CD4-positive, alpha-beta T cell treated with Interleukin-6 at 100 ng/mL for 8 hours (primary cell): ENCODE measurements at places on chromosomes 6 and 20.

DNA sequence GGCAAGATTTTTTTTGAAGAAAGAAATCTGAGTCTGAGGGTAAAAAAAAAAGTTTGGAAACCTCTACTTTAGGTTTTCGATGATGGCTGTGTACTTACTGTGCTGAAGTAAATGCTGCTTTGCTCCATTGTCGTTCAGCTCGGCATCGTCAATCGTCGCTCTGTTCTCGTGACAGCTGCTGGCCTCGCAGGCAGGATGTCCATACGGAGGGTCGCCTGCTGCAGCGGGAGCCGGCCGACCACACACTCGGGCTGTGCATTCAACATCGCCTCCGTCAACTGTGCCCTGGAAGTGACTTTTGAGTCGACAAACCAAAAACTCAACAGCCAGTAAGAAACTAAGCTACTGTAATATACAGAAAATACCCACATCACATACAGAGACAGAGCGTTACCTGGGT lies 53.1 kb upstream of the SMOC2 start:
- no peak for DNase-seq

DNA sequence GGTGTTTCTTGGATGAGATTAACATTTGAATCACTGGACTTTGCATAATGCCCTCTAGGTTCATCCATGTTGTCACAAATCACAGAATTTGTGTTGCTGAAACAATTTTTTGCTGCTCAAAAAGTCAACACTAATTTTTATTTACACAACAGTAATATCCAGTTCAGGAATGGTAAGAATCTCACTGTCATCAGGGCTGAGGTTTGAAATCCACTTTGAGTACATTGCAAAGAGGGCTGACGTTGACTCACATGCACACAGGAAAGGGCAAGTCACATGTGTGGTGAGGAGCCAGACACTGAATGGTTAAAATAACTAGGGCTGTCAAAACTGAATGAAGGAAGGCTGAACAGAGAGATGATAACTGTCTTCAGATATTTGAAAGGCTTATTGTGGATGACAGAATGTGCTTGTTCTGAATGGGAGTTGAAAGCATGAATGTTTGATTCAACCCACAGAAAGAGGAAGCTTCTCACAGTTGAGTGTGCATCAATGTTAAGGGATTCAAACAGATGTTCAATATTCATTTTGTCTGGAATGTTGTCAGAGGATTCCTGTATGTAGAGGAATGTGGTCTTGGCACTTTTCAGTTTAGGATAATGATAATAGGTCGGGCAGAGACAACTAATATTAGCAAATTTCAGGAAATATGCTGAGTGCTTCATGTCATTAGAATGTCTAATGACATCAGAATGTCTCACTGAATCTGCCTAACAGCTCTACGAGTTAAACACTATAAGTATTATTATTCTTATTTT lies 3.6 kb upstream of the ADGRG6 start:
- no peak for DNase-seq

GRCh38 chr6:136103763-136104311 lies 146.3 kb downstream of the MTFR2 start:
- no peak for DNase-seq

DNA sequence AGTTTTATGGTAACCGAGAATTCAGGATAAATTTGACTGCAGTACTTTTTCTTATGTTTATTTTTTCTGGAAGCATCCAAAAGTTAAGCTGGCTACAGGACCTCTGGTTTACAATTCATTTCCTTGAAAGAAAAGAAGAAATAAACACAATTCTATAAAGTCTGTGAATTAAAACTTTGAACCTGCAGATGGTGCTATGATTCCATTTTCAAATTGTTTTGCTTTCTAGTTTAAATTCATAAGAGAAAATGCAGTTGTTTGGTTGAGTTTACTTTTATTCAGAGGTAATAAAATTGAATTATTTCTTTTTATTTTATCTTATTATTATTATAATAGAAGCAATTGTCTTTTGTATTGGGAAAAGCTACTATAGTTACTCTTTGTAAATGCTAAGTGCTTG lies 1.8 kb upstream of the VIP start:
- no peak for DNase-seq

- DNase-seq = no peak
Observed at GRCh38 chr6:113782636-113783035, 74.5 kb upstream of the MARCKS start.

DNA sequence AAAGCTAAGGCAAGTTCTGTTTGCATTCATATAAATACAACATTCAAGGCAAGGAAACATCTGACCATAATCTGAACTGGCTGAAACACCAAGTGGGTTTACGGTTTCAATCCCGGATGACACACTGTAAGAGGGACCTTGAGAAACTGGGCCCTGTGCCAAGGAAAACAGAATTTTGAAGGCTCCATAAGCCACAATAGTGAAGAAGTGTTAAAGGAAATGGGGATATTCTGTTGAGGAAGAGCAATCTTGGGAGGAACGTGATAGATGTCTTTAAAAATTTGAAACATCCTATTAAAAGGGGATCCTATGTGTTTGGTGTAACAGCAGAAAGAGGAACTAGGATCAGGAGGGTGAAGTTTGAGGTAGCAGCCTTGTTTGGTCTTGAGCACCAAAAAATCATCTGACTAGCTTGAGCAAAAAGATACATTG lies 82.4 kb upstream of the TAB2 start:
- DNase-seq = no peak

- no peak for DNase-seq
Observed at GRCh38 chr6:36301085-36301658, 31.3 kb downstream of the PNPLA1 start.

- no peak for DNase-seq
Observed at GRCh38 chr20:54200487-54201267, 7.2 kb upstream of the PFDN4 start.

DNA sequence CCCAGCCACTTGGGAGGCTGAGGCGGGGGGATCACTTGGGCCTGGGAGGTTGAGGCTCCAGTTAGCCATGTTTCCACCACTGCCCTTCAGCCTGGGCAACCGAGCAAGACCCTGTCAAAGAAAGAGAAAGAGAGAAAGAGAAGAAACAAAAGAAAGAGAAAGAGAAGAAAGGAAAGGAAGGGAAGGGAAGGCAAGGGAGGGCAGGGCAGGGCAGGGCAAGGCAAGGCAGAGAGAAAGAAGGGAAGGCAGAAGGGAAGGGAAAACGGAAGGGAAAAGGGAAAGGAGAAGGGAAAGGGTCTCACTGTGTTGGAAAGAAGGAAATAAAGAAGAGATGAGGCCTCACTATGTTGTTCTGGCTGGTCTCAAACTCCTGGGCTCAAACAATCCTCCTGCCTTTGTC lies 47.8 kb upstream of the PBOV1 start:
- no peak for DNase-seq

- no peak for DNase-seq
Observed at GRCh38 chr6:147941143-147941542, 401.5 kb upstream of the SASH1 start.

- DNase-seq = no peak
Observed at GRCh38 chr20:50909413-50909812, 21.8 kb downstream of the ADNP start.

- DNase-seq = no peak
Observed at GRCh38 chr6:154433477-154434241, 76.8 kb downstream of the CNKSR3 start.

- no peak for DNase-seq
Observed at GRCh38 chr6:81774542-81774941, 22.1 kb upstream of the TENT5A start.

DNA sequence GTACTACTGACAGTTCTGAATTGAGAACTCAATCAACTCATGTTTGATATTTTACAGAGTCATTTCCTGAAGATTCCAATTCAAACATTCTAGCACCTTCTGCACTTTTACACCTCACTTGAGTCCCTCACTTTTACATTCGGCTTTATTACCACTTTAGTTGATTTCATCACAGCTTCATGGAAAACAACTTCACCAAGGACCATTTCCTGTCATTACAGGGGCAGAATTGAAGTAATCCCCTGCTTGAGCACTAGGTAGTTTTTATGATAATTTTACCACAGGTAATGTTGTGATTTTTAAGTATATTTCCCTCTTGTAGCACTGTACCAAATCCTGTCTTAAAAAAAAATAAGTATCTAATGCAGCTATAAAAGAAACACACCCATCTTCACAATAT lies 312.9 kb downstream of the BTBD9 start:
- DNase-seq = no peak

GRCh38 chr20:47160240-47160639 lies 196.3 kb downstream of the ZMYND8 start:
- DNase-seq = no peak

DNA sequence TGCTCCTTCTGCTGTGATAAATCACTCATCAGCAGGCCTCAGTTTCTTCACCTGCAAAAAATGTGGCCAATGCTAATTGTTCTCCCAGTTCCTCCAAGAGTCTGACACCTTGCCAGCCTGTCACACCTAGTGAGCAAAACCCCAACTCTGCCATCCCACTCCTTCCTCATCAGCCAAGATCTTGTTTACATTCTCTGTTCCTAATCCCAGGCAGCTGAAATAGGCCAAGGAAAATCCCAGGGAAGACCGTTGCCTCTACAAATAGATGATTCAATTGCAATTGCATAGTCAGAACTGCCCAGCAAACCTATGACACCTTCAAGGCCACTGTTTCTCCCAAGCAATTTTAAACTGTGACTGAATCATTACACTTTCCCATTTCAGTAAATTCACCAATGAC lies 78.7 kb downstream of the GMDS start:
- no peak for DNase-seq

- no peak for DNase-seq
Observed at GRCh38 chr20:43530321-43531090, 23.0 kb downstream of the L3MBTL1 start.

DNA sequence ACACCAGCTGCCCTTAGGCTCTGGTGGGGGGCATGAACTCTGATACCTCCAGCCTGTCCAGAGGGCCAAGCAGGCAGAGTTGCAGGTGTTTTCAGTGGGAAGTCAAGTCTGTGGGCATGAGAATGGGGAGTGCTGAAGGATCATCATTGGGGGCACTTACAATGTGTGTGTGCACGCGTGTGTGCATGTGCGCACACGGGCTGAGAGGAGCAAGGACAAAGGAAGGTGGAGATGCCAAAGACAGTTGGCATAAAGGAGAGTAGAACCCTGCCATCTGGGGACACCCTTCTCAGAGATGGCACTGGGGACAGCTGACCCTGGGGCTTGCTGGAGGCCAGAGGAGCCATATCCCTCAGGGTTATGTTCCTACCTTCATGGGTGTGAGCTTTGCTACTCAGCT lies 408.4 kb upstream of the CHD6 start:
- DNase-seq = no peak

GRCh38 chr6:100160930-100161329 lies 166.9 kb upstream of the MCHR2 start:
- DNase-seq = no peak

DNA sequence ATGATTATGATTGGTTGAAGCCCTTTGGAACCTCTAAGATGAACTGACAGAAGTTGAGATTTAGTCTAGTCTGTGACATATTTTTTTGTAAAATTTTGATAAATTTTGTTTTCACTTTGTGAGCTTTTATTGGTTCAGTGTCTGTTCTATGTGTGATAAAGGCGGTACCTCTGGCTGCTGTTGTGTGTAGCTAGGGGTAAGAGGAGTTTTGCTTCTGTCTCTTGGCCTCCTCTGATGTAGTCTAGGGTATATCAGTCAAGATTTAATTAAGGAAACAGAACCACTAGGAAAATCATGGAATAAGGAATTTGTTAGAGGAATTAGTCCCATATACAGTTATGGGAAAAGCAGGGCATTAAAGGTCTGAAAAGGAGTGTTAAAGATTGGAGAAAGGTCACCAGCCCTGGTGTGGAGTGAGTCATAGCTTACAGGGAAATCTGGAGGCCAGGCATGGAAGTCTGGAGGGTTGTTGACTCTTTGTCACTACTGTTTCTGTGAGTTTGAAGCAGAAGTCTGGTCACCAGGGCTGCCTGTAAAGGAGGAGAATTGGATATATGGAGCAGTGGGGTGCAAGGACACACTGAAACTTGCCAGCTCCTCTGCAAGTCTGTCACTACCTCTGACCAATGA lies 28.5 kb downstream of the CDC5L start:
- no peak for DNase-seq

GRCh38 chr6:31920811-31921210 lies 6.7 kb upstream of the C2 start:
- no peak for DNase-seq

GRCh38 chr6:27081188-27081587 lies 166.3 kb upstream of the PRSS16 start:
- no peak for DNase-seq
